CD4-positive, alpha-beta T cell treated with Interleukin-17A for 1 hour (primary cell): ENCODE measurements at places on chromosomes 7 and 10.

GRCh38 chr10:19946245-19946644, 130.0 kb downstream of the PLXDC2 start:
- no peak for DNase-seq

GRCh38 chr10:1107679-1108078, 51.5 kb downstream of the WDR37 start:
- no peak for DNase-seq

DNA sequence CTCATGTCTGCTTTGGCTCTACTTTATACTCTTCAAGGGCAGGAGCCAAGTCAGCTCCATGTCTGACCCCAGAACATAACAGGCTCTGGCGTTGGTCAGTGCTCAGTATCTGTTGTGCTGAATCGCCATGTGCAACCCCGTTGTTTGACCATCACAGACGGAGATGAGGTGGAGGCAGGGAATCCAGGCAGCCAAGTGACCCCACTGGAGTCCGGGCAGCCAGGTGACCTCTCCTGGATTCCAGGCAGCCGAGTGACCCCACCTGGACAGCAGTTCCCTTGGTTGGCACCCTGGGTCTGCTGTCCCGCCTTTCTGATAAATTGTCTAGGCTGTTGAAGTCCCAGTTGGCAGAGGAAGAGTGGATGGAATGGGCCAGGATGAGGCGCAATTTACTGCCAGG, 232.2 kb downstream of the TCERG1L start:
- DNase-seq: no peak

GRCh38 chr10:14050598-14050997, 280.1 kb downstream of the FRMD4A start:
- DNase-seq: no peak

DNA sequence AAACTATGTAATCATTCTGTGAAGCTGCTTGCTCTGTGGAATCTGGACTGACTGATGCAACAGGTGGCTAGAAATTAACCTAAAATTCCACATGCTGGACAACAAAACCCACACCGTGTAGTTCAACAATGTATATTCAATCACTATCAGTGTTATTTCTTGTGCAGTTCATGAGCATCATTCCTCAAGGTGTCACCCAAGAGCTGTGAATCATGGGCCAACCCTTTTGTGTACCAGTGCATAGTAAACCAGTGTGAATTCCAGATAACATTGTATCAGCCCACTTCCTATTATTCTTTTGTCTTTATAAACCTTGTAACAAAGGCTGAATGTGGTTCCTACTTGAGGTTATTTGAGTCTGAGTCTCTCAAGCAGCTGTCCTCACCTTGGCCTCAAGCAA, 905.2 kb upstream of the ZNF722 start:
- no peak for DNase-seq

GRCh38 chr7:223118-223800, 30.9 kb downstream of the FAM20C start:
- no peak for DNase-seq

- no peak for DNase-seq
These were observed 25.9 kb downstream of the TYW1 start for GRCh38 chr7:67022511-67022910.

DNA sequence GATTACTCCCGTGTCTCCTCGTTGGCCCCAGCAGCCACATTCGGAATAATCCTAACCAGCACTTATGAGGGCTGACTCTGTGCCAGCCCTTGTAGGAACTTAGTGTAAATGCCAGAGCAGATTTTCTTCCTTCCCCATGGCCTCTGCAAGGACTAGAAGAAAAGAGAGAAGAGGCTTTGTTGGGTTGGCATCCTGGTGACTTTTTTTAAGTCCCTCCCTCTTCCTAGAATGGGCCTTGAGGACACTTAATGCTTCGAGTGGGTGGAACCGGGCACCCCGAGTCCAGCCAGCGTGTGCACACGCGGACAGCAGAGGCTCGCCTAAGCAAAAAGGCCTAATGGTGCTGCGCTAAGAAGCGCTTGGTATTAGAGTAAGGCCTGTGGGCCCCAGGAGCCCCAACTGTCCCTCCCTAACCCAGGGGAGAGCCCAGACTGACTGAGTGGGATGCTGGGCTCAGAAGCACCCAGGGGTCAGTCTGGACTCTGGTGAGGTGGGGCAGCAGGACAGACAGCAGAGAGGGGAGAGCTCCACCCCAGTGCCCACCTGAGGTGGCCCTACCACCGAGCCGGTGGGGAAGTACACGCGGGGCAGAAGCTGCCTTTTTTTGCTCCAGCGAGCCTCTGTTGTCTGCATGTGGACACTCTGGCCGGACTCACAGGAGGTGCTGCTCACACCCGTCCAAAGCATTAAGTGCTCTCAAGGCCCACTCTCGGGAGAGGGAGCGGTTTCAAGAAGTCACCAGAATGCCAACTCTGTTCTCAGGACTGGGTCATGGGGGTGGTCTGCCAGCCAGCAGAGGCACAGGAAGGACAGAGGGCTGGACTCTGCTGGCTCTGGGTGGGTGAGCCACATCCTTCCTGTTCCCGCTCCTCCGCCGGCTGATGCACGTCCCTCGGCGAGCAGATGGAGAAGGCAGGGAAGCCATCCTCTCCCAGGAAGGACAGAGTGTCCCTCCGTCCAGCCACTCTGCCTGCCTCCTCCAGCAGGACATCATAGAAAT, 12.5 kb downstream of the ITPRIP start:
- DNase-seq: no peak

GRCh38 chr10:10956681-10957542, 60.8 kb upstream of the CELF2 start:
- no peak for DNase-seq

DNA sequence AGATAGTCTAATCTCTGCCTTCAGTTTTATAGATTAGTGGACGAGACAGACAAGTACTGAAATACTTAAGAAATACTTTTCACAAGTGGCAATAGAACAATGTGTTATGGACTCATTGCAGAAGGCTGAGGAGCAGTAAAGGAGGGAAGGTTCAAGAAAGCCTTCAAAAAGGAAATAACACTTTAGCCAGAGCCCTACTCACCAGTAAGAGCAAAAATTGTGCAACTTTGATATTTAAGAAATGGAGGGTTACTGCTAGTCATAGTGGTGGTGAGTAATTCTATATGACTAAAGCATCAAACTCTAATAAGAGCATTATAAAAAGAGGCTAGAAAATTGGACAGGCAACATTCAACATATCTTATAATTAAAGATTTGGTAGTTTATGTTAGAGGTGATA, 28.8 kb downstream of the PTPN12 start:
- no peak for DNase-seq

DNA sequence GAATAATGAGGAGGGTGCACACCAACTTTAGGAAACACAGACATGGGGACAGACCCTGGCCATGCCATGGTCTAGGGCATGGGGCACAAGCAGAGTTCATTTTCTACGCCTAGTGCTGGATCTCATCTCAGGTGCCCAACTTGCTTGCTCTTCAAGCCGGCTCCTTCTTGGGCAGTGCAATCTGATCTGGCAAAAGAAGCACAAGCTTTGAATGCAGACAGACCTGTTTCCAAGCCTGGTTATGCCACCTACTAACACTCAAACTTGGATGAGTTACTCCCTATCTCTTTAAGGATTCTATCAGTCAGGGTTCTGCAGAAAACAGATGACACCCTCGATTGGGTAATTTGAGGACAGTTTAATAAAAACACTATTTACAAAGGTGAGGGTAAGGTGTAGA, 34.9 kb upstream of the WAPL start:
- DNase-seq: no peak

DNA sequence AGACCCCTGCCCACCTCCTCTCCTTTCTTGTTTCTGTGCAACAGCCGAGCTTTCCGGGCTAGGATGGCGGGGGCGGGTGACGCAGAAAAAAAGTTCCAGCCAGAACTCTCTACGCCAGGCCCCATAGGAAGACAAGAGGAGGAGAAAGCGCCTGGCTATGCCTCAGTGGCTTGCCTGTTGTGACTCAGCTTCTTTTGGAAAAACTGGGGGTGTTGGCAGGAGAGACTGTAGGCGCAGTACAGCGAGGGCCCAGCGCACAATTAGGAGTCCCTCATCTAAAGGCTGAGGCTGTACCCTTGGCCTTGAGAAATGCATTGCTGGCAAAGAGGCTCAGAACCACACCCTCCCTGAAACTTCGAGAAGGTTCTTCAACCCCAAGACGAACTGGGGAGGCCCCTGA, 28.0 kb upstream of the KPNA7 start:
- DNase-seq: no peak

GRCh38 chr10:36254199-36254598, 612.1 kb upstream of the FZD8 start:
- DNase-seq: no peak

GRCh38 chr10:100184840-100185239, 989 bp downstream of the ERLIN1 start:
- DNase-seq: no peak

DNA sequence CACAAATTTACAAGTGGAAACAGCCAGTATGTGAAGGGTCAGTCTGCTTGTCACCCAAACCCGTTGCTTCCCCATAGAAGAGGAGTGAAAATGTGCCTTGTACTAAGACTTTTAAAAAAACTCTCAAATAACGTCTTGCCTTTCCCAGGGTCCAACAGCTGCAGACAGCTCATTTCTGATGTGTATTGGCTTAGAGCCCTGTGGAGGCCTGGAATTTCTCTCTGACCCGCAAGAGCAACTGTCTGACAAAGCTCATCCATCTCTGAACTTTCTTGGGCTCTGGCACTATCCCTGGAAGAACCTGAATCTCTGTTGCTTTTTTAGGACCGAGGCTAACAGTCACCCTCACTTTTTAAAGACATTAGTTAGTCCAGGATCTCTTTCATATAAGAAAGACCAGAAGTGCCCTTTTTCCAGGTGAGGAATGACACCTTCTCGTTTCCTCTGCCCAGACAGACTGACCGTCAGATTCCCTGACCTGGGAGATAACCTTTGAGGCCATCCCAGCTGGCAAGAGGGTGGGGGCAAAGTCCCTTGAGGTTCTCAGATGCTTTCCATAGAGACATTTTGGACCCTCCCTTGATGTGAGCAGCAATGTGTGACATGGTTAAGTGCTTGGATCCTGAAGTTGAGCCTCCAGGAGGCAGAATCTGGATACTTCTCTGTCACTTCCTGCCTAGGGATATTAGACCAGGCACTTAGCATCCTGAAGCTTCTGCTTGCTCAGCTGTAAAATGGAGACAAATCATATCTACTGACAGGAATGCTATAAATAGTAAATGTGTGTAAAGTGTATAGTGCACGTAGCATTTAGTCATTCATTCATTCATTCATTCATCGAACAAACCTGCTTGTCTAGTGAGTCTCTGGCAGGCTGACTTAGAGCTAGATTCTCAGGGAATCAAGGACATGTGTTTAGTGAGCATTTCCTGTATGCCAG, 4.5 kb upstream of the NODAL start:
- no peak for DNase-seq

GRCh38 chr7:141701489-141702046, 398 bp downstream of the DENND11 start:
- peak; percentile 82 for DNase-seq

DNA sequence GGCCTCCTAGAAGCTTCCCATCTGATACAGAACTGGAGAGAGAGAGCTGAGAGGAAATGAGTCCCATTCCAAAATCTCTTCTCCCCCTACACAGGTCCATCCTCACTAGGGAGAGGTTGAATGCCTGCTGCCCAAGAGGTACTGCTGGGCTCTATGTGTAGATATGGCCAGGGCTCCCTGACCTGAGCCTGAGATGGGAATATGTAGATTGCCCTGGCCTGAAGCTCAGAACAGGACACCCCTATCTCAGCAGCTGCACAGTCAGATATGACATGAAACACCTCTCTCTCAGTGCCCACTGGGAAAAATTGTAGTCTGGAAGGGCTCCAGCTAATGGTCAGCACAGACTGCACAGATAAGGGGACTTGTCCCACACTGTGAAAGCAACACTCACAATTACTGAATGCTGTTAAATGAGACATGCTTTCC, 3.1 kb upstream of the IFIT1B start:
- DNase-seq: no peak

GRCh38 chr7:7639847-7640220, 718 bp upstream of the UMAD1 start:
- peak; percentile 76 for DNase-seq

GRCh38 chr10:6208799-6209235, 6.1 kb downstream of the PFKFB3 start:
- DNase-seq: no peak

DNA sequence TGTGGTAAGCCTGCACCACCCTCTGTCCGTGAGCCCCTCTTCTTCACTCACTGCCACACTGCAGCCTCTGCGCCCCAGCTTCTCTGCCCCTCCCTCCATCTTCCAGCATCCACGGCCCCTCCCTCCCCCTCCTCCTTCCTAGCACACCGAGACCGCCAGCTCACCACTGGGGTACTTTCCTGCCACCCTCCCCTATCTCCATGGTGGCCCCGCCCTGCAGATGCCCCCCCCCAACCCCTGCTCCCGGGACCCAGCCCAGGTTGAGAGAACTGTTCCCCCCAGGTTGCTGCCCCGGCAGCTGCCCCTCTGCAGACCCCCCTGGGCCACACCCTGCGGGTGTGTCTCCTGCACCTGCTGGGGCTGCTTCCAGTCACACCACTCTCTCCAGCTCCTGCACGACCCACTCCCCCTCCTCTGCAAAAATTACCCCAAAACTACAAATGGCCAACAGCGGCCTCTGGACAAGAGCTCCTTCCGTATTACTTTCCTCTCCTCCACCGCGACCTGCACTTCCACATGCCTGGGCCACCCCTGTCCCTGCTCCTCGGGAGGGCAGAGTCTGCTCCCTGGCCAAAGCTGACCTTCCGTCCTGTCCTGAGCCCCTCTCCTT, 209.2 kb upstream of the PPP2R2D start:
- DNase-seq: no peak

DNA sequence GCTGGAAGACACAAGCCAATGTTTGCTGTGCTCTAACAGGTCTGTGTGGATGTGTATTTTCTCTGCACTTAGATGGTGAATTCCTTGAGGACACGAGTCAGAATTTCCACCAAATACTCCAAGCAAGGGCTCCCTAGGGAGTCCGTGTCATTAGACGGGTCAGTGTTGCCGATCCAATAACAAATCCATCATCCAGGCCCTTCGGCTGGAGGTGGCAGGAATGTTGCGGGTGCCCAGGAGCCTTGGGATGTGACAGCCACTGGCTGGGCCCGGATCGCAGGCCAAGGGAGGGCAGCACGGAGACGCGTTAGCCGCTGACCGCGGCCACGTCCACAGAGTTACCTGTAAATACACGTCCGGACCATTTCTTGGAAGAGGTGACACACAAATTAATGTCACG, 186.8 kb downstream of the WDR37 start:
- DNase-seq: no peak

DNA sequence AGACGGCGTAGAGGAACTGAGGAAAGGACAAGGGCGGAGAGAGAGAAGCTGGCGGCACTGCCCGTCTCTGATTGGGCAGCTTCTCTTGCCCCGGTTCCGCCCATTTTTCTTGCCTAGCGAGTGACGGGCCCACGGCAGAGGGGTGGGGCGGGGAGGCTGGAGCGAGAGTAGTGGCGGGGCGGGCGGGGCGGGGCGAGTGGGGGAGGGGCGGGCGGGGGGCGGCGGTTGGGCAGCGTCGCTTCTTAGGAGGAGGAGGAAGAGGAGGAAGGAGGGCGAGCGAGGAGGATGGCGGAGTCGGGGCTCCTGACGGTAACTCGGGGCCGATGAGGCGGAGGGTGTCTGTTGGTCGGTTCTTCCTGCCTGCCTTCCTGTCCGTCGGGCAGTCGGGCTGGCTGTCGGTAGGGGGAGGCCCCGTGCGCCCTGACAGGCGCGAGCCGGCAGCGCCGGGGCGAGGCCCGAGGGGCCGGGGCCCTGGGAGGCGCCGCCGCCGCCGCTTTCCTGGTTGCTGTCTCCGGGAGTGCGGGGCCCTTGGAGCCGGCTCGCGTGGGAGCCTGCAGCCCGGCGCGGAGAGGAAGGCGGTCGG, at the start of gene SHOC2:
TSS of gene SHOC2 (plus strand) at position 256 of the 583 bp plus-strand sequence. CDS start 44,755 bp downstream, outside the sequence.
- DNase-seq: peak; percentile 100

- no peak for DNase-seq
These were observed 297.8 kb downstream of the KLF6 start for GRCh38 chr10:3487228-3487627.

GRCh38 chr10:944034-944831, 12.7 kb upstream of the LARP4B start:
- DNase-seq: peak; percentile 21
